ENCODE measurements at places on chromosomes 6 and 20. TPM values are rescaled to one million over a fixed set of nuclear protein-coding genes. Genes with fewer than 3 reads are reported as not detected.
A peak's percentile ranks its signal among the peaks of the same experiment; 100 is the strongest.

DNA sequence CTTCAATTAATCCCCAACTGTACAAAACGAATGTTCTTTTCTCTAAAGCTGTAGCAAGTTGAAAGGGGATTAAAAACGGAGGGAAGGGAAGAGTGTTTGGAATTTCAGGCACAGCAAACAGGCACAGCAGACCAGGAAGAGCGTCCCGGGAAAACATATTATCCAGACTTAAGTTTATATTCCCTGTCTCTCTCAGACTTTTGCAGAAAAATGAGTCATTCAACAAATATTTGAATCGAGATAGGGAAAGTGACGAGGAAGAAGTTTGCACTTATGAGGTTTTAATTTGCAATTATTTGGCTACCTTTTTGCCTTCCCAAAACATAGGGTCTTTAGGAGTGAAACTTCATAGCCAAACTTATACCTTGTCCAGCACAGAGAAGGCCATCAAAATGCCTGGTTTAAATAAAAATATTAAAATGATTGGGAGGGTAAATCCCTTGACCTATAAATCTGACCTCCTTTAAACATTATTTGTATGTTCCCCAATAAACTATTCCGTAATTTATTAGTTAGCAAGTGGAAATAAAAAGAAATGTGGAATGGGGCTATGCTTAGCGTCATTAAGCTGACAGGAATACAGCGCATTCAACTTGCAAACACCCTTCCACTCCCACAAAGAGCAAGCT lies 16.0 kb downstream of the HFE start:
- H3K4me1 ChIP-seq = peaks cover 23% of the 10 kb centered on the region
- H3K4me3 ChIP-seq = peak overlapping the region; percentile 80
- peak overlapping the region; percentile 99 for H3K27ac ChIP-seq
- peaks cover 2% of the 10 kb centered on the region for H3K27me3 ChIP-seq
- peaks cover 7% of the 10 kb centered on the region for H3K36me3 ChIP-seq

DNA sequence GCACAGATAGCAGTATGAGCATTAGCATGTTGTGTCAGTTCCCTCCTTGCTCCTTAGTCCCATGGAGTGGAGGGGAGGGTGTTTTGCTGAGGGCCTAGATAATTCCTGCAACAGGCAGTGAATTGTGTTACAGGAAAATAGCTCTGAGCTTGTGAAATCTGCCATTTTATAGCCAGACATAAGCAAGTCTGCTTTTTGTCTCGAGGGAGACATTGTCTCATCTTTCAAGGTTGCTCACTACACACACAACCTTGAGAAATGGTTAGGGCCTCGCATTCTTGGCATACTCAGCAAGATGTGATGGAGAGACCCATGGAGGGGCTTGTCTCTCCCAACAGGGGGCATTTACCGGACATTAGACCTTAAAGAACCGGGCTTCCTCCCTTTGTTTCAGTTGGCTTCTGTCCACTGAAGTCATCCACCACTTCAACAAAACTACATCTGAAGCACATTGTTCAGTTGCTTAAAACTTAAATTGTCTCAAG lies 108.0 kb upstream of the FOXO3 start:
- no peaks in the 10 kb centered on the region for H3K4me1 ChIP-seq
- no peak overlapping the region for H3K27ac ChIP-seq
- H3K36me3 ChIP-seq = no peaks in the 10 kb centered on the region
- no peak for DNase-seq
- no peak overlapping the region for H3K4me3 ChIP-seq

GRCh38 chr6:22363166-22363713 lies 66.4 kb upstream of the PRL start:
- H3K4me1 ChIP-seq = no peaks in the 10 kb centered on the region
- H3K27ac ChIP-seq = no peak overlapping the region
- no peak overlapping the region for H3K4me3 ChIP-seq
- H3K36me3 ChIP-seq = no peaks in the 10 kb centered on the region
- DNase-seq = no peak
- H3K27me3 ChIP-seq = no peaks in the 10 kb centered on the region

- no peaks in the 10 kb centered on the region for H3K36me3 ChIP-seq
- DNase-seq = no peak
- H3K27ac ChIP-seq = no peak overlapping the region
- peaks cover 3% of the 10 kb centered on the region for H3K27me3 ChIP-seq
- H3K4me3 ChIP-seq = no peak overlapping the region
These were observed 33.8 kb downstream of the DLGAP4 start for GRCh38 chr20:36339646-36340592.

- H3K4me1 ChIP-seq = peaks cover 13% of the 10 kb centered on the region
- no peak overlapping the region for H3K4me3 ChIP-seq
- H3K27me3 ChIP-seq = no peaks in the 10 kb centered on the region
- peaks cover 16% of the 10 kb centered on the region for H3K36me3 ChIP-seq
- DNase-seq = no peak
These were observed 158.7 kb downstream of the TMEM200A start for GRCh38 chr6:130524552-130524951.

The LAMA4 gene
- not detected for total RNA-seq

GRCh38 chr6:170098428-170099170 lies 192.3 kb downstream of the DLL1 start:
- no peak overlapping the region for H3K27ac ChIP-seq
- peak; percentile 10 for DNase-seq
- H3K4me1 ChIP-seq = no peaks in the 10 kb centered on the region
- H3K27me3 ChIP-seq = peaks cover 6% of the 10 kb centered on the region
- no peaks in the 10 kb centered on the region for H3K36me3 ChIP-seq
- no peak overlapping the region for H3K4me3 ChIP-seq

DNA sequence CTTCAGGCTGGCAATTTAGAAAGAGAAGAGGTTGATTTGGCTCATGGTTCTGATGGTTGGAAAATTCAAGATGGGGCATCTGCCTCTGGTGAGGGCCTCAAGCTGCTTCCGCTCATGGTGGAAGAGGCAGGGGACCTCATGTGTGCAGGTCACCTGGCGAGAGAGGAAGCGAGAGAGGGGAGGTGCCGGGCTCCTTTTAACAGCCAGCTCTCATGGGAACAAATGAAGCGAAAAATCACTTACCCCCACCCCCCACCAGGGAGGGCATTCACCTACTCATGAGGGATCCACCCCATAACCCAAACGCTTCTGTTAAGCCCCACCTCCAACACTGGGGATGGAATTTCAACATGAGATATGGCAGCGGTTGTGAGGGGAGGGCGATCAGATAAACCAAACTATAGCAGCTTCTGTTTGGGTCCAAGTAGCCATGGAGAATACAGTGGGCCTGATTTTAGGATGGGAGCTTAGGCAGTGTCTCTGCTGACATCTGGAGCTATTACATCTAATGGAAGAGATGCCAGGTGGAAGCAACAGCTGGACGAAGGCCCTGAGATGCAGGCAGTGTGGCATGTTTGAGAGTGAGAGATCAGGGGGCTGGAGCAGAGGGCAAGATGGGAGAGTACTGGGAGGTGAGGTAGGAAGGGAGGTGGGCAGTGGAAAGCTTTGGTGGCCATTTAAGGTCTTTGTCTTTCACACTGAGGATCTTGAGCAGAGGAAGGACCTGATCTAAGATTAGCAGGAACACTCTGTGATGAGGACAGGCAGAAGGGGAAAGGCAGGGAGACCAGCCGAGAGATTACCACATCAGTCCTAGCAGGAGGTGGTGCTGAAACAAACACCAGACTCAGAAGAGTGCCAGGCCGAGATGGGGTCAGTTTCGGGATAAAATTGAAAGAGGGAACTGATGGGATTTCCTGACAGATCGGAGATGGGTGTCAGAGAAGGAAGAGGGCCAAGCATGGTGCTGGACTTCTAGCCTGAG lies 161.8 kb downstream of the NFATC2 start:
- DNase-seq = no peak
- no peak overlapping the region for H3K27ac ChIP-seq
- H3K4me3 ChIP-seq = no peak overlapping the region
- H3K36me3 ChIP-seq = peaks cover 24% of the 10 kb centered on the region

- H3K27me3 ChIP-seq = peaks cover 3% of the 10 kb centered on the region
- H3K36me3 ChIP-seq = no peaks in the 10 kb centered on the region
- H3K4me1 ChIP-seq = no peaks in the 10 kb centered on the region
- no peak overlapping the region for H3K4me3 ChIP-seq
These were observed 191.9 kb downstream of the CENPW start for GRCh38 chr6:126531840-126532239.

The GPSM3 gene
- 287 TPM for total RNA-seq

DNA sequence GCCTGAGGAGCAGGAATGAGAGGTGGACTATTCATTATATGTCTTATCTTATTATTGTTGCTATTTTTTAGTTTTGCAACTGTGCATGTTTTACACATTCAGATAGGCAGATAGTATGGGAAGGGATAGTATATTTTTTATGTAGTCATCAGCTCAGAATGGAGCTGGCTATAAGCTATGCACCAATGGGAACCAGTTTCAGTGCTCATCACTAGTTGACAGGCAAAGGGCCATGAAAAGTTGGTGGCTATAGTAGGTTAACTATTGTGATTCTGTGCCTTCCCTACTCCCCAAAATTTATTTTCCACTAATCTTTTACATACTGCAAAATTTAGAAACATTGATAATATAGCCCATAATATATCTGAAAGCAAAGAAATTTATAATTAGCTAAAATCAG lies 5.3 kb upstream of the UBD start:
- no peak overlapping the region for H3K4me3 ChIP-seq
- peaks cover 7% of the 10 kb centered on the region for H3K4me1 ChIP-seq
- DNase-seq = no peak
- H3K27me3 ChIP-seq = peaks cover 27% of the 10 kb centered on the region
- no peaks in the 10 kb centered on the region for H3K36me3 ChIP-seq
- no peak overlapping the region for H3K27ac ChIP-seq

DNA sequence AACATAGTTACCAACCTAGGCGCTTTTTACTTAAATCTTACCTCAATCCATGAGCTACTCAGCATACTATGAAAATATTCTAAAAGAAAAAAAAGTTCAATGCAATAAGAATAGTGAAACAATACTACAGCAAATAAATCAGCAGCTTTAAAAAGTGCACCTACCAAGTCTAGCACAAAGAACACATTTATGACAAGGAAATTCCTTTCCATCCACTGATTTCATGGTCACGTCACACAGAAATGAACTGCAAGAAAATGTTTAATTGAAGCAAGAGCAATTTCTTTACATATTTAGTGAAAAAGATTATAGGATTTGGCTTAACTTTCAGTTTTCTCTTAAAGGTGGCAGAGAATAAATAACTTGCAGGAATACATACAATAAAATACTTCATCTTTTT lies 36.2 kb downstream of the IBTK start:
- peaks cover 66% of the 10 kb centered on the region for H3K36me3 ChIP-seq
- no peaks in the 10 kb centered on the region for H3K27me3 ChIP-seq
- peaks cover 5% of the 10 kb centered on the region for H3K4me1 ChIP-seq
- no peak for DNase-seq

- H3K27ac ChIP-seq = no peak overlapping the region
- H3K4me1 ChIP-seq = no peaks in the 10 kb centered on the region
- no peak overlapping the region for H3K4me3 ChIP-seq
- H3K27me3 ChIP-seq = peaks cover 6% of the 10 kb centered on the region
- no peaks in the 10 kb centered on the region for H3K36me3 ChIP-seq
- DNase-seq = no peak
These were observed 245.3 kb upstream of the MAN1A1 start for GRCh38 chr6:119594907-119595306.

- DNase-seq = no peak
- H3K36me3 ChIP-seq = no peaks in the 10 kb centered on the region
- H3K27me3 ChIP-seq = no peaks in the 10 kb centered on the region
- H3K4me1 ChIP-seq = no peaks in the 10 kb centered on the region
These were observed 20.5 kb downstream of the CLVS2 start for GRCh38 chr6:123016431-123017103.

The FUT9 gene
- not detected for total RNA-seq

The HLA-G gene
- not detected for total RNA-seq

DNA sequence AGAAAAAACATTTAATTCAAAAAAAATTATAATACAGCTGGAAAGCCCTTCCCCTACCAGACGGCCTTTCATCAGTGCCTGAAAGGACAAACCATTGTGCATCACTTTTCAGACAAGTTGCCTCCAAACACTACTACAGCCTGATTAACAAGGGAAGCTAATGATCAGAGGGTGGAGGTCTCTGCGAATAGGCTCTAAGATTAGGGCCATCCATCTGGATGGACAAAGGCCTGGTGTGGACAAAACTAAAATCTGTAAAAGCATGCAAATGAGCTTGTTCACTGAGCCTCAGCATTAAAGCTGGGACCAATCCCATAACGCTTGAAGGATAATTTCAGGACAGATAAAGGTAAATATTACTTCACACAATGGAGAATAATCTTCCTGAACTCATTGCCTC lies 228.7 kb upstream of the PLN start:
- peaks cover 3% of the 10 kb centered on the region for H3K27me3 ChIP-seq
- H3K4me3 ChIP-seq = no peak overlapping the region
- no peak overlapping the region for H3K27ac ChIP-seq
- DNase-seq = no peak
- H3K36me3 ChIP-seq = no peaks in the 10 kb centered on the region

DNA sequence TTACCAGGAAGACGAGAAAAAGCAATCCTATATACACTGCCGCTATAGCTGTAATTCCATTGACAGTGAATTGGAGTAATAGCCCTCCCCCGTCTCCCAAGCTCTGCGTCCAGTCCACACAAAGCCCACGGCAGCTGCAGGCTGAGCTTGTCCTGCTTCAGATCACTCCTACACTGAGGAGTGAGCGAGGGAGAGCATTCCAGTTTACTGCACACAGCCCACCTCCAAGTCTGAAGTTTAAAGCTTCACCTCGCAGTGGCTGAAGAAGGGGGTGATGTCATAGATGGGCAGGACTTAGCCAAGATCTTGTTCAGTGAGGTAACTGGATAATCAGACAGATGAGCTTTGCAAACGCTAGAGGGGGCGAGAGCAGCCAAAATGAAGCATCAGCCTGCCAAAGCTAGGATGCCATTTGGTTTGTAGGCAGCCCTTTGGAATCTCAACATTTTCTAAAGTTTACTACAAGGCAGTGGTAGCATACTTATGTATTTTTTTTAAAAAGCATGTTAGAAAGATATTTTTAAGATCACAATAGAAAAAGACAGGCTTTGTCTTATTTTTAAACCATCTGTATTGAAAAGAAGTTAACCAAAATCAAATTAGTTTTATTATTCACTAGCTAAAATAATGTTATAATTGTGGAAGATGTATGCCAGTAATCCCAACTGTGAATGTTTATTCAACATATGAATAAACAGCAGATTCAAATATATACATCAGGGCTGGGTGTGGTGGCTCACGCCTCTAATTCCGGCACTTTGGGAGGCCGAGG lies at the start of gene FLRT3:
TSS of gene FLRT3 (minus strand) at position 213 of the 772 bp plus-strand sequence. CDS start 10,106 bp downstream, outside the sequence.
- no peaks in the 10 kb centered on the region for H3K27me3 ChIP-seq
- no peak for DNase-seq
- H3K27ac ChIP-seq = no peak within 1 kb of the TSS
- no peaks in the 10 kb centered on the region for H3K4me1 ChIP-seq
- no peak within 1 kb of the TSS for H3K4me3 ChIP-seq

DNA sequence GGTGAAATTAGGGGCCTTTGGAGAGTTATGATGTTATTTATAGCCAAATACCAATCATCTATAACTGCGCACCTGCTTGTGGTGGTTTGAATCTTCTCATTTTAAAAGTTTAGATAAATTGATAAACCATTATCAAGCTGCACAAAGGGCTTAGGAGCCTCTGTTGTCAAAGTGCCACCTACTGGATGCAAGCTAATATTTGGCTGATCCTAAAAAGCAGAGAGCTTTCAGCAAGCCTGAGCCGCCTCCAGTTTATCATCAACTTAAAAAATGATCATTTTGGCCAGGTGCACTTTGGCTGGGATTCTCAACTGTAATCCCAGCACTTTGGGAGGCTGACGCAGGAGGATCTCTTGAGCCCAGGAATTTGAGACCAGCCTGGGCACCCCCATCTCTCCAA lies 58.5 kb upstream of the ATXN1 start:
- DNase-seq = no peak
- no peak overlapping the region for H3K27ac ChIP-seq
- H3K4me3 ChIP-seq = no peak overlapping the region
- peaks cover 26% of the 10 kb centered on the region for H3K27me3 ChIP-seq
- H3K36me3 ChIP-seq = no peaks in the 10 kb centered on the region

The RAET1E gene
- not detected for total RNA-seq

GRCh38 chr6:41571021-41571780 lies 25.0 kb downstream of the FOXP4 start:
- peaks cover 2% of the 10 kb centered on the region for H3K36me3 ChIP-seq
- no peak overlapping the region for H3K4me3 ChIP-seq
- no peaks in the 10 kb centered on the region for H3K4me1 ChIP-seq
- DNase-seq = no peak
- no peaks in the 10 kb centered on the region for H3K27me3 ChIP-seq

All from activated CD4-positive, alpha-beta memory T cell treated with anti-CD3 and anti-CD28 coated beads, Interleukin-2, amount 10 ng/mL, durations not matched to agents 7 days and 5 days (primary cell).